ENCODE measurements at places on chromosomes 11 and 22. TPM values are rescaled to one million over a fixed set of nuclear protein-coding genes. Genes with fewer than 3 reads are reported as not detected.

TSPAN32 gene
- under 0.01 TPM for total RNA-seq

KCNE3 gene
- total RNA-seq, result 1.0 TPM

UPK3A gene
- not detected for total RNA-seq

MS4A6A gene
- total RNA-seq, result 0.15 TPM

SLC35E4 gene
- 10.0 TPM for total RNA-seq

LSP1 gene
- total RNA-seq, result 19.0 TPM

PLA2G3 gene
- total RNA-seq, result 0.15 TPM

EIF3F gene
- 385 TPM for total RNA-seq

RFPL1 gene
- total RNA-seq, result not detected

AMPD3 gene
- total RNA-seq, result 9.9 TPM

FREY1 gene
- 2.3 TPM for total RNA-seq

FZD4 gene
- total RNA-seq, result 45.2 TPM

TRIM6 gene
- total RNA-seq, result 9.7 TPM

MAPK8IP2 gene
- total RNA-seq, result 0.50 TPM

IL18BP gene
- 3.8 TPM for total RNA-seq

TMPRSS4 gene
- total RNA-seq, result not detected

TIGD3 gene
- total RNA-seq, result not detected

APOBEC3H gene
- not detected for total RNA-seq

SPTY2D1 gene
- total RNA-seq, result 26.8 TPM

CPT1A gene
- total RNA-seq, result 53.9 TPM

SLC22A6 gene
- total RNA-seq, result not detected
